ENCODE measurements at places on chromosomes 11 and 22.

- DNase-seq, result no peak
Measured at GRCh38 chr11:3971756-3972404, 116.4 kb downstream of the STIM1 start.

DNA sequence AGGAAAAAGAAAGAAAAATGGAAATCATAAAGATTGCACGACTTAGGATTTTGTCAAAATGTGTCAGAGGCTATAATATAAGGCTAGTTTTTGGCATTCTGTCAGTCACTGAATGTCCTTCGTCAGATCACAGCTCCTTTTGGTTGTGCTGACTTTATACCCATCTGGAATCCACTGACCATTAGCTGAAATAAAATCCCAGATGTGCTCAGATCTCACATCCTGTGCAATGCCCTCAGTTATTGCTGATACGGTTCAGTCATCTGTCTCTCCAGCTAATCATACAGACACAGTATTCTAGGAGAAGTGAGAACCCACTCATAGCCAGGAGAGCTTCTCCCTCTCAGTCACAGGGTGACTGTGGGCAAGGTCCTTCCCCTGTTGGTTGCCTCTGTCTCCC is 11.5 kb downstream of the CD44 start:
- DNase-seq, result no peak

DNA sequence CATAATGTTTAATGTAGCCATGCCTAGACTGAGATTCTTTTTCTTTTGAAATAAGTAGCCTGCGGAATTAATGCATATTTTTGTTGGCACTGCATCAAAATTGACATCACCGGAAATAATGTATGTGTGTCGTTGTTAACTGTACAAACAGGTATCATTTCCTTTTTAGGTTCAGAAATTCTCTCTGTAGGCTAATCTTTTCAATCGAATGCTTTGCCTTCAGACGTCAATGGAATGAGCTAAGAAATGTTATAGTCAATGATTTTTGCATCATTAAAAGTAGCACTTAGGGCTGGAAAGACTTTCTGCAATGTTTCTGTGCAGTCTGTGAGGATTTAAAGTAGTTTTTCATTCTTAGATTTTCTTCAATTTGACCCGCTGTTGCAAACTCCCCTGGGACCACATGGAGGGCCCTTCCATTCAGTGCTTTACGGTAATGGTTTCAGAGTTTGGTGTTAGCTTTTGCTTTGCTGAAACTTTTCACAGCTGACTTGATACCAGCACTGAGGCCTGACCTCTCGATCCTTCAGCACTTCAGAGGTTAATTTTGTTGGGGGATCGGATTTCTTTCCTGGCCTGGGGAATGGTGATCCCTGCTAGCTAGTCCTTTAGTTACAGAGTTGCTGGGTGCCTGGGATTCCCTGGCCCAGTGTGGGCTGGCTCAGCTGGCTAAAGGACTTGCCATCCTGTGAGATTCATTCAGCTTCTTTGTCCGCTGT is 137.8 kb downstream of the DBX1 start:
- no peak for DNase-seq

GRCh38 chr22:32222991-32223390 is 18.1 kb upstream of the RFPL2 start:
- no peak for DNase-seq

GRCh38 chr11:108938604-108939003 is 273.7 kb downstream of the DDX10 start:
- no peak for DNase-seq

DNA sequence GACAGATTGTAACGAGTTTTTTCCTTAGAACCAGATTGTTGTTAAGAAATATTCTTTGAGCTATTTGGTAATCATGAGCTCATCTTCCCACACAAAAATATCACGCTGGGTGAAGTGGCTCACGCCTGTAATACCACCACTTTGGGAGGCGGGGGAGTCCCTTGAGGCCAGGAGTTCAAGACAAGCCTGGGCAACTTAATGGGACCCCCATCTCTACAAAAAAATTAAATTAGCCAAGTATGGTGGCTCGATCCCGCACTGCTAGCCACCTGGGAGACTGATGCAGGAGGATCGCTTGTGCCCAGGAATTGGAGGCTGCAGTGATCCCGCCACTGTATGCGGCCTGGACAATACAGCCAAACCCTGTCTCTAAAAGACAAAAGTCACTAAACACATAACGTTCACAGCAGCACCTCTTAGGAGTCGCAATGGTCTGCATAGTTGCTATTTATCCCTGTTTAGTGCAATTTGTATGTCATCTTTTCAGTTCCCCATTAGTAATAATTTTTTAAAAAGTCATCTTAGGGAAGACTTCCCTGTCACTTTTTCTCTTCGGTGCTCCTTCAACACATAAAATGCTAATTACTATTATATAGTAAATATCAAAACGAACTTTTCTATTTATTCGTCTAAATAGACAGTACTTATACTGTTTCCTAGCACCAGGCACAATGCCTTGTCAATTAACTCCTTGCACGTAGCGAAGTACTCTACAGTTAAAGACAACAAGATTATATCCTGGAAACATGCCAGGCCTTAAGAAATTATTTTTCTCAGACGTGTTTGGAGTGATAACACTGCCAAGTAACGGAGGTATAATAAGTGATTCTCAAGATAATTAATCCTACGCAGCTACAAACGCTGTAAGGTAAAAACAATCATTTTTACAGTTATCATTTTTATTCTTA is 1.1 kb downstream of the ST13 start:
- DNase-seq, result no peak

DNA sequence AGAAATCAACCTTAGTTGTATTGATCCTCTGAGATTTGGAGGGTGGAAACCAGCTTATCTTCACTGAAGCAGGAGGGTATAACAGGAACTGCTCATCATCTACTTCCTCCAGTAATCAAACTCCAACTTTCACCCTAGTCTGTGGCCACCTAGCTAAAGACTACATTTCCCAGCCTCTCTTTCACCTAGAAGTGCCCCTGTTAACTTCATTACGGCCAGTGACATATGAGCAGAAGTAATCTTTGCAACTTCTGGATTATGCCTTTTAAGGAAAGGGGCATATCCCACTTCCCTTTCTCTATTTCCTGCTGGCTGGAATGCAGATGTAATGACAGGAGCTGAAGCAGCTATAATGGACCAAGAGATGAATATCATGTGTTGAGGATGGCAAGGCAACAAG is 7.6 kb upstream of the VPS37C start:
- no peak for DNase-seq

- no peak for DNase-seq
Measured at GRCh38 chr11:75326439-75326810, 25.0 kb downstream of the ARRB1 start.

- no peak for DNase-seq
Measured at GRCh38 chr11:44758983-44759382, 32.2 kb downstream of the TSPAN18 start.

DNA sequence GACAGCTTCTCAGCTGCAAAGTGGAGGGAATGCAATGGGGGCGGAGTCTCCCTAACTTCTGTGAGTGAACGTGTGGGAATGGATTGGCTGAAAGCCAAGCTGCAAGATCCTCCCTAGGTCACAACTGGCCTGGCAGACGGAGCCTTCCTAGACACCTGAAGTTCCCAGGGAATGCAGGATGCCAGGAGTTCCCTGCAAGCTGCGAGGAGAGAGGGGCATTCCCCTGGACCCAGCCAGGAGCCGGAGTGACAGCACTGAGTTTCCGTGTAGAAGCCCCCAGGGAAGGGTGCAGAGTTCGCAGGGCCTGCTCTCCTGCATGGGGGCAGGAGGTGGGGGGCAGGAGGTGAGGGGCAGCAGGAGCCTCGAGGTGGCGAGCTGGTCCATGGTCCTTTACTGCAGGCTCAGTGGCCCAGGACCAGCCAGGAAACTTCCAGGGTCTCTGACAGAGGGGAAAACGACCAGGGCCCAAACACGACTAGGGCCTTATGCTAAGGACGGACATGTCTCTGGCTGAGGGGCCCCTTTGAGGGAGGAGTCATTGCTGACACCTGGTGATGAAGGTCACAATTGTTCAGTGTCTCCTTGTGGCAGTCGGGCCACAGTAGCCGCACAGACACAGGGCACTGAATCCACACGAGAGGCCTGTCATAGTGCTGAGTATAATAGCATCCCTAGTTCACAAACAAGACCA is 141.4 kb downstream of the FBXO7 start:
- DNase-seq, result no peak

- DNase-seq, result no peak
Measured at GRCh38 chr11:78851878-78852586, 277.4 kb upstream of the NARS2 start.

All from cortex of kidney (tissue), 1 donor.